H9 (cell line): ENCODE measurements at places on chromosomes 2 and 18. TPM values are rescaled to one million over a fixed set of nuclear protein-coding genes. Genes with fewer than 3 reads are reported as not detected.

DNA sequence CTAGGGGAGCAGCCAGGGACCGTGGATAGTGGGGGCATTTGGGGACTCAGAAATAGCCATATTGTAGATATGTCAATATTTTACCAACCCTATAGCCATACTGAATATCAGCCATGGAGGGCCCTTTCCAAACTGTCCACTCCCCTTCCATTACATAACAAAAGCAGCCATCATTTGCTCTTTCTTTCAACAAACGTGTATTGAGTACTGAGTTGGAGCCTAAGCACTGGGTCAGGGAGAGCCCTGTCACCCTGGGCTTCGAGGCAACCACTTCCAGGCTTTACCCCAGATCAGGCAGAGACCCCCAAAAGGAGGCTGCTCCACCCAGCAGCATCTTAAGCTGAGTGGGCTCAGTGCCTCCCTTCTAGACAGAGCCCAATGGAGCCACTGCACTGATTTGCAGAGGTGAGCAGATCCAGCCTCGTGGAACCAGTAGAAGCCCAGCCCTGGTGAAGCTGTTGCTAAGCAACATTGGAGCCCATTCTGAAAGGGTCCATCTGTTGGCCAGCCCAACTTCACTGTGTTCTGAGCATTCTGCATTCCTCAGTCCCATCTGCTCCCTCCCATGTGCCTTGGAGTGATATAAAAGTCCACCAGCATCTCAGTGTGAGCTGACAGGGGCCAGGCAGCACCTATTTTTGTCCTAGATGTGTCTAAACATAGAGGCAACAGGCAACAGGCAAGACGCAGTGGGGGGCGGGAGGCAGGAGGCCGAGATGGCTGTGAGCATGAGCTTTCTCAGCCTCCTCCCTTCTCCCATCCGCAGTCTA, 112.1 kb downstream of the PLB1 start:
- no peak for DNase-seq

- DNase-seq = no peak
These were observed 260.0 kb upstream of the NRXN1 start for GRCh38 chr2:51291762-51292551.

GRCh38 chr18:46452820-46453219, 204.2 kb downstream of the LOXHD1 start:
- no peak for DNase-seq

GRCh38 chr2:102703748-102704147, 58.1 kb upstream of the TMEM182 start:
- no peak for DNase-seq

- DNase-seq = no peak
These were observed 11.9 kb downstream of the SDC1 start for GRCh38 chr2:20212871-20213503.

Gene ERMN
- total RNA-seq = 0.29 and 0.48 TPM in 2 replicates

DNA sequence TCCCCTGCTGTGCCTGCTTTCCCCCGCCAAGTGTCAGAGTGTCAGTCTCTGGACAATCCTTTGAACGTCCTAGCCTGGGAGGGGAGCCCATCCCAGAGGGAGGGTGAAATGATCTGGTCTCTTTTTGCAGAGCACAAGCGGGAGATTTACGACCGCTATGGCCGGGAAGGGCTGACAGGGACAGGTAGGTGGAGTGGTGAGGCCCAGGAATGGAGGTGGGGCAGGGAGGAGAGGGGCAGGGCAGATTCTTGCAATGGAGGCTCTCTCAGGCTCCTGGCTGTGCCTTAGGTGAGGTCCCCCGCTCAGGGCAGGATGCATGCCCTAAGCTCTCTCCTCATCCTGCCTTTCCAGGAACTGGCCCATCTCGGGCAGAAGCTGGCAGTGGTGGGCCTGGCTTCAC, 2.4 kb downstream of the DNAJB2 start:
- DNase-seq = no peak

DNA sequence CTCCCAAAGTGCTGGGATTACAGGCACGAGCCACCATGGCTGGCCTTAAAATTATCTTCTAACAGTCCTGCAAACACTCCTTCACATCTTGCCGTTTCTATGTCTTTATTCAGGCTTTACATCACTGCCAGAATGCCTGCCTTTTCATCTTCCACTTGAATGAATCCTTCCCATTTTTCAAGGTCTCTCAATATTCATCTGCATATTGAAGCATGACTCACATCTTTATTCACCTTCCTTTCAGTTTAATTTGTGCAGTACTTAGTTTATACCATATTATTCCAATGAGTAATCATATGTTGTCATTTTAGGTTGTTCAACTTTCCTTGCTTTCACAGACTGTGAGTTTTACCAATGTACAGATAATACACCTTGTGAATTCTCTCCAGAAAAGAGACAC, 510.1 kb upstream of the PIK3C3 start:
- DNase-seq = no peak

DNA sequence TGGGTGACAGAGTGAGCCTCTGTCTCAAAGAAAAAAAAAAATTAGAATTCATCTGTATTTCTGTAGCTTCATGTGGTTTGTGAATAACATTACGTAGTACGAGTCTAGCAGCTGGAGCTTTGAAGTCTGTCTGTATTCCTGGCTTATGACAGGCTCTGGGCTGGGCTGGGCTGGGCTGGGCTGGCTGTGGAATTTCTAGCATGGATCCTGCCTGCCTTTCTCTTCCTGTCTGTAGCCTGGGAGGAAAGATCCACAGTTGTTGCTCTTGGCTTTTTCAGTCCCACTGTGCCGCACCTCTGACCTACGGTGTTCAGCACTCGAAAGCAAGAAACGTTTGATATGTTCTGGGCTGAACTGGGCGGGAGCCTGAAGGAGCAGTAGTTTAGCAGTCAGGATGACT, 55.4 kb downstream of the BOLA3 start:
- peak; percentile 12 for DNase-seq
